ENCODE measurements at places on chromosomes 2 and 18.

- DNase-seq, result no peak
Measured at GRCh38 chr18:13445241-13445897, 226.8 kb downstream of the LDLRAD4 start.

GRCh38 chr2:76307495-76307894 is 596.8 kb upstream of the GCFC2 start:
- DNase-seq, result no peak

DNA sequence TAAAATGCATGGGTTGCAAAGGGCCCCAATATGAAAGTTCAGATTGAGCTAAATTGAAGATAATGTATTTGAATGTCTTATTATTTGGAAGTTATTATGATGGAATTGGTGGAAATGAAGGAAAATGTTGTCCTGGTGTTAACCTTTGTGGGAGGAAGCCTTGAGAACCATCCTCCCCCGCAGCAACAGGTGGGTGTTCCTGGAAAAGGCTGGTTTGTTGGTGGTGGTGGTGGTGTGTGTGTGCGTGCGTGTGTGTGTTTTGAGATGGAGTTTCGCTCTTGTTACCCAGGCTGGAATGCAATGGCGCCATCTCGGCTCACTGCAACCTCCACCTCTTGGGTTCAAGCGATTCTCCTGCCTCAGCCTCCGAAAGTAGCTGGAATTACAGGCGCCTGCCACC is 36.2 kb downstream of the CHRNA1 start:
- no peak for DNase-seq

GRCh38 chr2:33529771-33530481 is 53.5 kb downstream of the RASGRP3 start:
- no peak for DNase-seq

- no peak for DNase-seq
Measured at GRCh38 chr2:60407398-60407797, 146.1 kb downstream of the BCL11A start.

- no peak for DNase-seq
Measured at GRCh38 chr18:59067873-59068272, 71.8 kb upstream of the SEC11C start.

- DNase-seq, result no peak
Measured at GRCh38 chr2:136122661-136123060, 4.7 kb upstream of the CXCR4 start.

DNA sequence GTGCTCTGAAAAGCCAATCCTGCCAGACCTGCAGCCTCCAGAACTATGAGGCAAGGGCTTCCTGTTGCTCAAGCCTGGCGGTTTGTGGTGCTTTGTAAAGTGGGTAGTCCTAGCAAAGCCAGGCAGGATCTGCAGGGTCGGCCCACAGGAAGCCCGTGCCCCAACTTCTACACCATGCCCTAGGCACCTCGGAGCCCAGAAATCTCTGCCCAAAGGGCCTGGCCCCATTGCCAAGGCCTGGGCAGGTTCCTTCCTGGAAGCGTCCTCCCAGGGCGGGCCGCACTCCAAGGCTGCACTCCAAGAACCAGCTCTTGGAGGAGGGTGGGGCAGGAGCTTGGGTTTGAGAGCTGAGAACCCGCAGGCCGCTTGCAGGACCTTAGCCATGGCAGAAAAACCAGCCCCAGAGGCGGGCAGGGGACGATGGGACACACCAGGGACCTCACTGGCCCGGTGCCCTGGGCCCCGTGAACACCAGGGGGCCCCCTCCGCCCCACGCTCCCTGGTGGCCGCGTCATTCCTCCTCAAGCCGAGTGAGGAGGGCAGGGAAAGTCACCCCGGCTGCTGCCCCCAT is 37.2 kb upstream of the ID2 start:
- no peak for DNase-seq

DNA sequence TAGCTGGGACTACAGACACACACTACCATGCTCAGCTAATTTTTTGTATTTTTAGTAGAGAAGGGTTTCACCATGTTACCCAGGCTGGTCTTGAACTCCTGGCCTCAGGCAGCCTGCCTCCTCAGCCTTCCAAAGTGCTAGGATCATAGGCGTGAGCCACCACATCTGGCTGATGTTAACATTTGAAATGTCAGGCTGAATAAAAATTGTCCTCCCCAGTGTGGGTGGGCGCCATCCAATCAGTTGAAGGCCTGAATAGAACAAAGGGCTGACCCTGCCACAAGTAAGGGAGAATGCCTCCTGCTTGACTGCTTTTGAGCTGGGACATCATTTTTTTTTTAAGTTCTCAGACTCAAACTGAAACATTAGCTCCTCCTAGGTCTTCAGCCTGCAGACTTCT is 21.0 kb upstream of the RHOB start:
- DNase-seq, result no peak

DNA sequence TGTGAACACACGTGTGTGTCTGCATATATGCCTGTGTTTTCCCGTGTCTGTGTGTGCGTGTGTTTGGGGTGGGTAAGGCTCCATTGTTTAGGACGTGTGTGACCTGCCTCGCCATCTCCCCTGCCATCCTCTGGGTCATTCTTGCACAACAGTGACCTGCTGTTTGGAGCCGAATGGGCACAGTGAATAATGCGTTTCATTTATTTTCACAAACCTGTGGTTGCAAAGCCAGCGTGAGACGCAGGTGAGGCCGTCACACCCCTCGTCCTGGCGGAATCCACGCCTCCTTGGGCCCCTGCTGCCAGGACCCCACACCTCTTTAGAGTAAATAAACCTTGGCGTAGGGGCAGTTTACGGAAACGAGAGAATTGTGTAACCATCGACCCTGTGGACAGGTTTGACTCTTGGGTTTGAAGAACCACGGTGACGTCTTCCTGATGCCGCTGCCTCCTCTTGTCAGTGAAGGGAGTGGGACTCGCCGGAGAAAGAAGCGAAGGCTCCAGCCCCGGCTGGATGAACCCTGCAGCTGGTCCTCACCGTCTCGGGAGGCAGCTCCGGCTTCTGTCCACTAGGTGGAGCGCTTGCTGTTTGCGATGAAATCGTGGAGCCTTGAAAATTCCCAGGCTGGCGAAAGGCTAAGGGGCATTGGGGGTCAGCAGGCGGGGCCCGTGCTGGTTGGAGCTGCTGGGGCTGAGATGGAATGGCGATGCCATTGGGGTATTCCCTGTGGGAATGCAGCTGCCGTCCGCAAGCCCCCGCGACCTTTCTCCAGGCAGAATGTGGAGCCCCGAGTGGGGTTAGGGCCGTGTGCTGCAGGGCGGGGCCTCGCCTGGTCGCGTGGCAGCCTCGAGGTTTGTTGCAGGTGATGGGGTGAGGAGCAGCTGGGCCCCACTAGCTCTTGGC is 81.1 kb downstream of the RTP5 start:
- peak; percentile 58 for DNase-seq

GRCh38 chr2:71721362-71721665 is 268.0 kb downstream of the DYSF start:
- DNase-seq, result no peak

DNA sequence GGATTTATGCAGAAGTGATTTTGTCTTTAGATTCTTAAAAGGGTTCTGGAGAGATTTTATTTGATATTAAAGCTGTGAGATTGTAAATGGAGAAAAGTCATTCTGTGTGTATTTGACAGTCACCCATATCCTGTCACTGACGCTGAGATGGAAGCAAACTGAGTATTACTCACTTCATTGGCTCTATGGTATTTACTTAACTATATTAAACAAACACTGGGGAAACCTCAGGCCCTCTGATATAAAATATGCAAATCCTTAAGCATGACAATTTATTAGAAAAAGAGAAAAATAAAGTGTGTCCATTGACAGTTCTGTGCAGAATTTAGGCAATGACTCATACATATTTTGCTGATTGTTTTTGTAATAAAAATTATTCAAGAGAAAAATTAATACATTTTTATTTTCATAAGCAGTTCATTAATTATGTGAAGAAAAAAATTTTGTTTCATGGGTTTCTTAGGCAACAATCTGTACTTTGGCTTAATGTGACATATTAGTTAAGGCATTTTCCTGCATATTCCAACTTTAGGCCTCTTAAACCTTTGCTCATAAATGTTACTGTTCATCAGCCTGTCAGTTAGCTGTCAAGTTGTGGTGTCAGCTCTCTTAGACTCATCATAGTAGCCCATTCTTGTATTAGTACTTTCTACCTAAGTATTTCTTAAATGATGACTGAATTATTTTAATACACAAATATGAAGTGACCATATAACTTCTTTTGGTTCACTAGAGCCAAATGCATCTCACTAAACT is 99.9 kb downstream of the PARD3B start:
- no peak for DNase-seq

All from NCI-H748 treated with DMSO at 0.1 percent for 48 hours (cell line).